ENCODE measurements at places on chromosomes 7 and 10.
A peak's percentile ranks its signal among the peaks of the same experiment; 100 is the strongest.

- no peak for DNase-seq
Observed at GRCh38 chr10:69772933-69773704, 28.6 kb upstream of the COL13A1 start.

DNA sequence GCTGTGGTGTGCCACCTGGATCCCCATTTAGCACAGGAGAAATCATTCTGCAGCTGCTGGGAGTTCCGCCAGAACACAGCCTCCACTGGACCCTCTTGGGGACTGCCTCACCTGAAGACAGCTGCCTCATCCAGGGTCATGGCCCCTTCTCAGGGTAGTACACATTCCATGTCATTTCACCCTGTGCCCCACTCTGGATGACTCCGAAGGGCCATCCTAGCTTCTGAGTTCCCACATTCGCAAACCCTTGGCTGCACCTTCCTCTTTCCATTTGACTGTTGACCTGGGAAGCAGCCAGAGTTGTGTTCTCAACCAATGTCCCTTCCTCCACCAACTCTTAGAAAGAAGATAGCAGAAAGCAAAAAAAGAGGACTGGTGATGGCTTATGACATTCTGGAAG, 125.6 kb upstream of the TBX20 start:
- no peak for DNase-seq

GRCh38 chr10:66622050-66622449, 303.8 kb upstream of the LRRTM3 start:
- DNase-seq = no peak

GRCh38 chr10:14056610-14057332, 274.0 kb downstream of the FRMD4A start:
- DNase-seq = no peak

- DNase-seq = no peak
Observed at GRCh38 chr7:24346716-24347115, 62.7 kb downstream of the NPY start.

DNA sequence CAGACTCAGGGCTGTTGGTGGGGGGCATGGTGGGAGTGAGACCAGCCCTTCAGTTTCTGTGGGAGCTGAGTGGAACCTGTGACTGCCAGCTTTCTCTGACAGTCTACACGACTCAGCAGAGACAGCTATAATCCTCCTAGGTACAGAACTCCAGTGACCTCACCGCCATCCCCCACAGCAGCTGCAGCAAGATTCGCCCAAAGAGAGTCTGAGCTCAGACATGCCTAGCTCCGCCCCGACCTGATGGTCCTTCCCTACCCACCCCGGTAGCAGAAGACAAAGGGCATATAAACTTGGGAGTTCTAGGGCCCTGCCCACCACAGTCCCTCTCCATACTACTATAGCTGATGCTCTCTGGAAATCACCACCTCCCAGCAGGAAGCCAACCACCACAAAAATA, 500.1 kb downstream of the ETV1 start:
- no peak for DNase-seq

DNA sequence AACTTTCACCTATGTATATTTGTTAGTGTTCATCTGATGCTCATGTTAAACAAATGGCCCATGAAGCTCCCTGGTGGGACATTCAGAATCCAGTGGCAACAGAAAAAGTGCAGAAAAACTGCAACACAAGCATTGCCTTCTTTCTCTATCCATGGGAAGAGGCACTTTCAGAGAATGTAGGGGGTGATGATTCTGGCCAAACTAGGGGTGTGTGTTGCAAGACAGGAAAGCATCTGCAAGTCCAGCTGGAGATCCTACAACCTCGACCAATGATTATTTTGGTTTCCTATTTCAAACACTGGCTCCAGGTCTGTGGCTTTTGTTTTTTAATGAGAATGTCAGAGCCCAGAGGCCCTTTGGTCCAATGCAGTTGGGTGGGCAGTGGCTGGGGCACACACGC, 198.7 kb downstream of the CXCL12 start:
- no peak for DNase-seq

DNA sequence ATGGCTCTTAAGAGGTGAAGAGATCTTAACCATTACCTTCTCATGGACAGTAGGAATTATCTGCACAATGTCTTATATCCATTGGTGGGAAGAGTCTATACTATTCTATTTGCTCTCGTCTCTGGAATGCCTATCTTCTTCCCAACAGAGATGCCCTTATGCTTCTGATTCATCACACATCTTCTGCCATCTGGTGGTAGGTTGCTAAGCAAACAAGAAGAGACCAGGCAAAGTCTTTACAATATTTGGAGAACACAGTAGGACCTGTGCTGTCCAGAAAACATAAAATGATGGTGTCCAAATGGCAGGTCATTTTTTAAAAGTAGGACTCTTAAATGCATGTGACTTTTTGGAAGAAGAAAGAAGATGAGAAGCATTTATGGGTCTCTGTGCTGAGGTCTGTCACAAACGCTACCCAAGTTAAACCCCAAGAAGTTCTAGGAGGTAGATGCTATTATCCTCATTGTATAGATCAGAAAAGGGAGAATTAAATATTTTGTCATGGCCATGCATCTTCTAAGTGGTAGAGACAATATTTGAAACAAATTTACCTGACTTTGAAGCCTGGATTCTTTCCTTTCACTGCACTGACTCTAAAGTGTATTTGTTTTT, 67.8 kb upstream of the NXPH1 start:
- DNase-seq = no peak

GRCh38 chr7:118072893-118073674, 110.9 kb upstream of the LSM8 start:
- no peak for DNase-seq

DNA sequence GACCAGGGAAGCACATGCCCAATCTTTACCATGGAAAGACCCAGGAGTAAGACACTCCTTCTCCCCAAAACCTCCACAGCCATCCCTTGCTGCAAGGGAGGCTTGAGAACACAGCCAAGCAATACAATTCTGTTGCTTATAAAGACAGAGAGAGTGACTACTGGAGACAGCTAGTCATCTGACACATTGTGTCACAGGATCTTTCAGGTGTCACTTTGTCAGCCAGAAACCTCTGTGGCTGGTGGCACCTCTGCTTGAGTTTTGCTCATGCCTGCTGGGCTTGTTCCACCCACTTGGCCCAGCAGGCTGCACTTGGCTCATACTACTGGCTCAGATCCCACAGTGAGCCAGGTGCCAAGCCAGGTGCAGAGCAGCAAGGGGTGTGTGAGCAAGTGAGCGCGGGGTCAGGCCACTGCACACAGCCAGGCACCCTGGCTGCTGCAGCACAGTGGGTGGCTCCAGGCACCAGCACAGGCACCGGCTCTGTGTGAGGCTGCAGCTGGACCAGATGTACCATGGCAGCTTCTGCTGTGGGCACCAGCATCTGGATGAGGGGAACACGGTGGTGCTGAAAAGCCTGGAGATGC, 12.4 kb upstream of the PRLHR start:
- no peak for DNase-seq

- peak; percentile 24 for DNase-seq
Observed at GRCh38 chr7:8295638-8296361, 33.8 kb upstream of the ICA1 start.

DNA sequence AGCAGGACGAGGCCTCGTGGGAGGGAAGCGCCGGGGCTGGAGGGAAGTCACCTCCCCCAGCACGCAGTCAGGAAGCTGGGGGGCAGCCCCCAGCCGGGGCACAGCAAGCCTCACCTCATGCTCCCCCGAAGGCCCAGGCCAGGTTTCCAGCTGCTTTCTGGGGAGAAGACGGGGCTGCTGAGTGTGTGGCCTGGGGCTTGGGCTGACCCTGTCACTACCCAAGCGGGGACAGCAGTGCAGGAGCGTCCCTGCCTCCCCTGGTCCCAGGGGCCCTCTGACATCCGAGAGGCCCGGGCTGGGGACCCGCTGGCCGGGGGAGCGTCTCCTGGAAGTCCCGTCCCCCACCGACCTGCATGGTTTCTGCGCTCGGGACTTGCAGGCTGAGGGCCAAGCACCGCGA, 19.7 kb upstream of the NKX6-2 start:
- no peak for DNase-seq

Measured in CD4-positive, alpha-beta T cell treated with Interleukin-4 for 1 hour (primary cell).